ENCODE measurements at places on chromosomes 4 and X. TPM values are rescaled to one million over a fixed set of nuclear protein-coding genes. Genes with fewer than 3 reads are reported as not detected.

DNA sequence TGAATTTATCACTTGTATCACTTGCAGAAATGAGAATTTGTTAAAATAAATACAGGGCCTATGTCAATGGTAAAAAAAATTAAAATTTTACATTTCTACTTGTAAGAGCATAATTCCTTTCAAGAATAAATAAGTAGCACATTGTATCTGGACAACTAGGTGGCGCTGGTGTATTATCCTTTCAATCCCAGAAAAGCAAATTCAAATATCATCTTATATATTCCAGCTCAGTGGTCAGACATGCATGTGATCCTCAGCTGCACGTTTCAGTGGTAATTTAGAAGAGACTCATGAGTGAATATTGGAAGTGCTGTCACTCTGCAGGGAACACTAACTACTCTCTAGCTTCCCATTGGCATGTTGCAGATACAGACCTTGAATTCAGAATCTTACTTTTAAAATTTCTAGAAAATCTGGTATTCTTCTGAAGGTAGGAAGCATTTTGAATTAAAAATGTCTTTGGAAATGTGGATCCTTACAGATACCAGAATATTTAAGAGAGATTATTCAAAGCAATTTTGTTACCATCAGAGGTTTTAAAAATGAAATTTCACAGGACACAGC is 1414.7 kb upstream of the TENM3 start:
- H3K4me1 ChIP-seq = peaks cover 12% of the 10 kb centered on the region
- H3K27ac ChIP-seq = no peak overlapping the region
- DNase-seq = peak; percentile 38
- H3K27me3 ChIP-seq = no peaks in the 10 kb centered on the region

DNA sequence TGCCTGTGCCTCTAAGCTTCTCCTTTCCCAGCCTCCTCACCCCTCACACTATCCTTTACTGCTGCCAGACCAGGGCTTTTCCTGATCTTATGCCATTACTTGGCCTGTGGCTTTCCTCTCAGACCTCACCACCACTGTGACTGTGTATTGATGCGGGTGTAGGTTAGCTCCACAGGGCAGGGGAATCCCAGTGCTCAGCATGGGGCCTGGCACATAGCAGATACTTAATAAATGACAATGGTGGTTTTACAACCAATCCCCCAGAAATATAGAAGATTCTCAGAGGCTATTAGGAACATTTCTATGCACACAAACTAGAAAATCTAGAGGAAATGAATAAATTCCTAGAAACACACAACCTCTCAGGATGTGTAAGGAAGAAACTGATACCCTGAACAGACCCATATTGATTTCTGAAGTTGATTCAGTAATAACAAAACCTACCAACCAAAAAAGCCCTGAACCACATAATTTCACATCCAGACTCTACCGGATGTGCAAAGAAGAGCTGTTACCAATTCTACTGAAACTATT is 129.6 kb upstream of the QRFPR start:
- no peaks in the 10 kb centered on the region for H3K4me1 ChIP-seq
- H3K36me3 ChIP-seq = no peaks in the 10 kb centered on the region
- no peaks in the 10 kb centered on the region for H3K27me3 ChIP-seq
- no peak overlapping the region for H3K27ac ChIP-seq
- no peak overlapping the region for H3K4me3 ChIP-seq
- no peak for DNase-seq

- H3K27ac ChIP-seq = no peak overlapping the region
- H3K36me3 ChIP-seq = peaks cover 7% of the 10 kb centered on the region
- H3K4me3 ChIP-seq = no peak overlapping the region
- peaks cover 6% of the 10 kb centered on the region for H3K4me1 ChIP-seq
- DNase-seq = no peak
Measured at GRCh38 chr4:84651499-84651898, 68.6 kb downstream of the CDS1 start.

GRCh38 chrX:132090403-132091159 is 37.2 kb downstream of the FRMD7 start:
- no peaks in the 10 kb centered on the region for H3K36me3 ChIP-seq
- H3K27me3 ChIP-seq = no peaks in the 10 kb centered on the region
- peaks cover 9% of the 10 kb centered on the region for H3K4me1 ChIP-seq
- DNase-seq = no peak
- no peak overlapping the region for H3K27ac ChIP-seq

XAGE1B gene
- not detected for total RNA-seq

GRCh38 chrX:3134316-3134945 is 93.2 kb downstream of the ARSF start:
- H3K4me3 ChIP-seq = no peak overlapping the region
- no peaks in the 10 kb centered on the region for H3K4me1 ChIP-seq
- no peak for DNase-seq
- no peaks in the 10 kb centered on the region for H3K27me3 ChIP-seq
- no peaks in the 10 kb centered on the region for H3K36me3 ChIP-seq

GRCh38 chr4:173267711-173268110 is 66.4 kb downstream of the HMGB2 start:
- no peaks in the 10 kb centered on the region for H3K27me3 ChIP-seq
- no peak overlapping the region for H3K4me3 ChIP-seq
- H3K27ac ChIP-seq = peak overlapping the region; percentile 36
- peaks cover 4% of the 10 kb centered on the region for H3K36me3 ChIP-seq
- DNase-seq = no peak
- H3K4me1 ChIP-seq = peaks cover 19% of the 10 kb centered on the region

DNA sequence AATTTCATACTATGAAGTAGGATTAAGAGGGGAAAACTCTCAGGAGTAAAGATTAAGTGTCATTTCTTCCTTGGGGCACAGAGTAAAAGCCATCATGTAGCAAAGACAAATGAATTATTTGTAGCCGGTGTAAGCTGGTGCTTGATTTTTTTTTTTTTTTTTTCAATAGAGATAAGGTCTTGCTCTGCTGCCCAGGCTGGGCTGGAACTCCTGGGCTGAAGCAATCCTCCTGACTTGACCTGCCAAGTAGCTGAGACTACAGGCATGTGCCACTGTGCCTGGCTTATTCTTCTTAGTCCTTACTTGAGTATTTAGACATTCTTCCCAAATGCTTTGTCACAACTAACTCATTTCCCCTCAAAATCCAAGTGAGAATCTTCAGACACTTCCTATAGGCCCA is 125.7 kb downstream of the STOX2 start:
- no peak overlapping the region for H3K27ac ChIP-seq
- no peak overlapping the region for H3K4me3 ChIP-seq
- no peaks in the 10 kb centered on the region for H3K27me3 ChIP-seq
- H3K36me3 ChIP-seq = no peaks in the 10 kb centered on the region

BCORL1 gene
- 34.0 TPM for total RNA-seq

PCYT1B gene
- total RNA-seq = 26.1 TPM

GRCh38 chrX:115642895-115643530 is 82.0 kb downstream of the PLS3 start:
- no peak overlapping the region for H3K4me3 ChIP-seq
- H3K27me3 ChIP-seq = peaks cover 1% of the 10 kb centered on the region
- peaks cover 4% of the 10 kb centered on the region for H3K4me1 ChIP-seq
- H3K27ac ChIP-seq = no peak overlapping the region

DNA sequence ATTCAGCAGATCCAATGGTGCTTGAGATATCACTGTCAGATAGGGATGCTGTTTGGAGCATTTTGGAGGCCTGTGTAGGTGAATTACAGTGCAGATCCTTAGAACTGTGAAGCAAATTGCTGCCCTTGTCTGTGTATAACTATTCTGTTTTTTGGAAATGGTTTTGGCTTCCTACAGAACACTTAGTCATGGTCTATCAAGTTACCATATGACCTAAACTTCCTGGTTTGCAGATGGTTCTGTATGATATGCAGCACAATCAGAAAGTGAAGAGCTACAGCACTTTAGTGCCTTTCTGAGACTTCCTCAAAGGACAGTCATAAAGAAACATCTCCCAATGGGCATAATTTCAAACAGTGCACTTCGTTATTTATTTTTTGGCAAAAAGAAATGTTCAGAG is 688.6 kb downstream of the SH3BGRL start:
- no peak overlapping the region for H3K4me3 ChIP-seq
- no peaks in the 10 kb centered on the region for H3K27me3 ChIP-seq
- no peaks in the 10 kb centered on the region for H3K4me1 ChIP-seq
- H3K27ac ChIP-seq = no peak overlapping the region

DNA sequence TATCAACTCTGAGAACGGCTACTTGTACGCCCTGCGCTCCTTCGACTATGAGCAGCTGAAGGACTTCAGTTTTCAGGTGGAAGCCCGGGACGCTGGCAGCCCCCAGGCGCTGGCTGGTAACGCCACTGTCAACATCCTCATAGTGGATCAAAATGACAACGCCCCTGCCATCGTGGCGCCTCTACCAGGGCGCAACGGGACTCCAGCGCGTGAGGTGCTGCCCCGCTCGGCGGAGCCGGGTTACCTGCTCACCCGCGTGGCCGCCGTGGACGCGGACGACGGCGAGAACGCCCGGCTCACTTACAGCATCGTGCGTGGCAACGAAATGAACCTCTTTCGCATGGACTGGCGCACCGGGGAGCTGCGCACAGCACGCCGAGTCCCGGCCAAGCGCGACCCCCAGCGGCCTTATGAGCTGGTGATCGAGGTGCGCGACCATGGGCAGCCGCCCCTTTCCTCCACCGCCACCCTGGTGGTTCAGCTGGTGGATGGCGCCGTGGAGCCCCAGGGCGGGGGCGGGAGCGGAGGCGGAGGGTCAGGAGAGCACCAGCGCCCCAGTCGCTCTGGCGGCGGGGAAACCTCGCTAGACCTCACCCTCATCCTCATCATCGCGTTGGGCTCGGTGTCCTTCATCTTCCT is 2.7 kb downstream of the PCDH10 start:
- DNase-seq = peak; percentile 59
- H3K27ac ChIP-seq = no peak overlapping the region
- H3K36me3 ChIP-seq = peaks cover 5% of the 10 kb centered on the region
- H3K4me1 ChIP-seq = peaks cover 27% of the 10 kb centered on the region

DNA sequence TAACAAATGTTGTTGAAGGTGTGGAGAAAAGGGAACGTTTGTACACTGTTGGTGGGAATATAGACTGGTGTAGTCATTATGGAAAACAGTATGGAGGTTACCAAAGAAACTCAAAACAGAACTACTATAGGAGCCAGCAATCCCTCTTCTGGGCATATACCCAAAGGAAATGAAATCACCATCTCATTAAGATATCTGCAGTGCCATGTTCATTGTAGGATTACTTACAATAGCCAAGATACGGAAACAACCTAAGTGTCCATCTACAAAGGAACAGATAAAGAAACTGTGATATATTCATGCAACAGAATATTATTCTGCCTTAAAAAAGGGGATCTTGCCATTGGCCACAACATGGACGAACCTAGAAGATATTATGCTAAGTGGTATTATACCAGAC is 22.2 kb downstream of the APBB2 start:
- no peak overlapping the region for H3K4me3 ChIP-seq
- H3K4me1 ChIP-seq = peaks cover 22% of the 10 kb centered on the region
- H3K36me3 ChIP-seq = no peaks in the 10 kb centered on the region
- no peak for DNase-seq
- H3K27me3 ChIP-seq = no peaks in the 10 kb centered on the region
- H3K27ac ChIP-seq = no peak overlapping the region

DNA sequence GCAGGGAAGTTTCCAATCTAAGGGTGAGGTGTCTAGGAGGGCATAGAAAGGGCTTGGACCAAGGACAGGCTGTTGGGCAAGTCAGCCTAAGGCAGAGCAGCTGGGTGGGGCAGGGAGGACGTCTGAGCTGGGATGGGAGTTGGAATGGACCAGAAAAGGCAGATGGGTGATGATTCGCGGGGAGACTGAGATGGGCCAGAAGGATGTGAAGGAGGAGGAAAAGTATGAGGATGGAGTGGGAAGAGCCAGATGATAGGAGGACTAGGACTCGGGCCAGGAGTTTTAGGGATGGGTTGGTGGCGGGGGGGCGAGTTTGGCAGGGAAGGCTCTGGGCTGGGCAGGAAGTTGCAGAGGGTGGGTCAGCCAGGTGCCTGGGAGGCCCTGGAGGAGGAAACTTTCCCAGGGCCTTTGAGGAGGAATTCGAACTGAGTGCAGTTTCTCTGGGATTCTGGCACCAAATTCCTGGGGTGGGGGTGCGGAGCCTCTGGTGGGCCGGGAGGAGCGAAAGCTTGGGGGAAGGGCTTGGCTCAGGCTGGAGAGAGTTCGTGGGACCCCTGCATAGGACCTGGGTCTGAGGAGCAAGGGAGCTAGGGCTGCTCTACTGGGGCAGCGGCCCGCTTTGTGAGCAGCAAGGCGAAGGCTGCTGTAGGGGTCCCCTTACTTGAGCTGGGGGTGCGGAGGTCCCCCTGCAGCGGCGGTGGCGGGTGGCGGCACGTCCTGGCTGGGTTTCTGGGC is 8.7 kb upstream of the TIMP1 start:
- peaks cover 12% of the 10 kb centered on the region for H3K4me1 ChIP-seq
- H3K27me3 ChIP-seq = peaks cover 16% of the 10 kb centered on the region
- peaks cover 21% of the 10 kb centered on the region for H3K36me3 ChIP-seq
- H3K27ac ChIP-seq = peak overlapping the region; percentile 67
- H3K4me3 ChIP-seq = peak overlapping the region; percentile 78
- peak; percentile 45 for DNase-seq
